ENCODE measurements at places on chromosomes 13 and 19.
A peak's percentile ranks its signal among the peaks of the same experiment; 100 is the strongest.

DNA sequence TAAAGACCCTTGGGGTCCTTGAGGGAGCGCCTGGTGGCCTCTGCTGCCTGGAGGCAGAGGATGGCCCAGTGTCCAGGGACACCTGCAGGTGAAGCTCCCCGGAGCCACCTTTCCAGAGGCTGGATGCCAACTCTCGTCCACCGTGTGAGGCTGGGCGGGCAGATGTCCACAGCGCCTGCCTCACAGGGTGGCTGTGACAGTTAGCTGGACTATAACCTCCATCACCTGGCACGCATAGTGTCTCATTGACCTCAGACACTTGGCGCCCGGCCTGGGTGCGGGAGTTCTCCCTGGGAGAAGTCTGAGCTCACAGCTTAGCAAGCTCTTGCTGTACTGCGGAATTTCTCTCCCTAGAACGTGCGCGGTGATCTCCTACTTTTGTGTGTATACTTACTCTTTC, 9.8 kb downstream of the BICRA start:
- DNase-seq: no peak

- no peak for DNase-seq
Observed at GRCh38 chr13:111354789-111355188, 34.3 kb downstream of the TEX29 start.

GRCh38 chr19:49987159-49987698, 26.3 kb upstream of the SIGLEC11 start:
- peak; percentile 61 for DNase-seq

- no peak for DNase-seq
Observed at GRCh38 chr19:28130066-28130511, 1082.9 kb downstream of the UQCRFS1 start.

DNA sequence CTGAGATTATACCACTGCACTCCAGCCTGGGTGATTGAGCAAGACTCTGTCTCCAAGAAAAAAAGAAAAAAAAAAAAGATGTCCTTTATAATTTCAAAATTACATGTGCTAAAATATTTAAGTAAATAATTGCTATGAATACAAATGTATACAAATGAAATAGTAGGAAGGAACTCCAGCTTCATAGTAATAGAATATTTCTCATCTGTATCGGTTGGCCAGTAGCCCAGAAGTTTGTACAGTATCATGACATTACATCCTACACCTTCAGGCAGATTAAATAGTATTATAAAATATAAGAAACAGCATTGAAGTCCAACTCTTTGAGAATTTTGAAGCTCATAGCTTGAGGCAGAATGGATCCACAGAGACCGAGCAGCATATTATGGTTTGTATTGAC, 36.5 kb upstream of the CLDN10 start:
- DNase-seq: no peak

DNA sequence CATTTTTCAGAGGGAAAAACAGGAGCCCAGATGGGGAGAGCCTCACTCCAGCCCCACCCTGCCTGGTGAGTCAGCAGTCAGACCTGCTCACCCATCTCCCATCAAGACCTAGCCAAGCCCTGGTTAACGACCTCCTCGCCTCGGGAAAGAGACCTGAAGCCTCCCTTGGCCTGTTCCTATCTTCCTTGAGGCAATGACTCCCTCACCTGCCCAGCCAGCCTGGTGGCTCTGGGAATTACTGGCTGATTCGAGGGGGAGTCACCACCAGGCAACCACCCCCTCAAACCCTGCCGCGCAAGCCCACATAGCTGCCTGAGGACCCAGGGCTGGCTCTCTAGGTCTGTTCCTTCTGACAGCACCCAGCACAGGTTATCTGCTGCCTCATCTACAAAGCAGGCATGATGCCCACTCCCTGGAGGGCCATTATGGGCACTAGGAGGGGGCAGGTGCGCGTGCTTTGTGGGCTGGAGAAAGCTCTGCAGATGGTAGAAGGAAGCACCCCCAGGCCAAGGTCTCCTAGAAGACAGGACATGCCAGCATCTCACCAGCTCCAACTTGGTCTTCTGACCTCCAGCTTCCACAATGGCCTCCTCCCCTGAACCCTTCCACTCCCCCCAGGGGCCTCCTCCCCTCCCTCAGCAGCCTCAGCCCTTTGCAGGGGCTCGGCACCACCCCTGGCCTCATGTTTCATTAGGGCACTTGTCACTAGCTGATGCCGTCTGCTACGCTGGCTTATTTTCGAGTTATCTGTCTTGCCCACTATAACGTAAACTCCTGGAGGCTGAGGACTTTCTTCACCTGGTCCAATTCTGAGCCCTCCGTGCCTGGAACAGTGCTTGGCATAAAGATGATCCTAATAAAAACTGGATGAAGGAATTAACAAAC, 10.4 kb downstream of the DEDD2 start:
- DNase-seq: no peak

GRCh38 chr13:99500839-99501183, 461 bp upstream of the TM9SF2 start:
- DNase-seq: no peak
